ENCODE measurements at places on chromosomes 2 and 18.

- no peak for DNase-seq
Measured at GRCh38 chr2:227642656-227643055, 23.9 kb upstream of the SCYGR5 start.

- no peak for DNase-seq
Measured at GRCh38 chr2:127562936-127563335, 27.5 kb downstream of the MYO7B start.

GRCh38 chr2:209381091-209381490, 42.8 kb upstream of the MAP2 start:
- DNase-seq: no peak

- no peak for DNase-seq
Measured at GRCh38 chr2:240170354-240170735, 29.9 kb upstream of the OTOS start.

- no peak for DNase-seq
Measured at GRCh38 chr2:65055422-65056214, 598 bp upstream of the CEP68 start.

GRCh38 chr18:75256376-75256775, 45.8 kb downstream of the TSHZ1 start:
- DNase-seq: no peak

- DNase-seq: no peak
Measured at GRCh38 chr18:50042611-50043010, 152.3 kb downstream of the MYO5B start.

- DNase-seq: no peak
Measured at GRCh38 chr18:4004183-4004829, 450.8 kb downstream of the DLGAP1 start.

DNA sequence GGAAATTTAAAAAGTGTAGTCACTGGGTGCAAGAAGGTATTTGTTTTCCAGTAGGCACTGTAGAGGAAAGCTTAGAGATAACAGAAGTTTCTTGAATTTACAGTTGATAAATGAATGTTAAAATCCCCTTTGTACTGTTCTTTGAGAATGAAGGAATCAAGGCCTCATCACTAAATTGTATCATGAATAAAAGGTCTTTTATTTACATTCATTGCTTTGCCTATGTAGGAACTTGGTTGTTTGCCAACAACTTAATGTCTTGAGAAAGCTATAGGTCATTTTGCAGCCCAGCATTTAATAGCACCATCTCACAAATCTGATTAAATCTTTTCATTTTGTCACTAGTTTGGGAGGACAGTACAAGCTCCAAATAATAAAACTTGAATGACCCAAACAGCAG, 213.9 kb upstream of the ITGA4 start:
- DNase-seq: no peak
